ENCODE measurements at places on chromosomes 5 and 9.

GRCh38 chr5:158344376-158344775, 485.4 kb upstream of the CLINT1 start:
- DNase-seq, result no peak

- DNase-seq, result no peak
Measured at GRCh38 chr5:166768536-166768935, 1522.9 kb upstream of the WWC1 start.

DNA sequence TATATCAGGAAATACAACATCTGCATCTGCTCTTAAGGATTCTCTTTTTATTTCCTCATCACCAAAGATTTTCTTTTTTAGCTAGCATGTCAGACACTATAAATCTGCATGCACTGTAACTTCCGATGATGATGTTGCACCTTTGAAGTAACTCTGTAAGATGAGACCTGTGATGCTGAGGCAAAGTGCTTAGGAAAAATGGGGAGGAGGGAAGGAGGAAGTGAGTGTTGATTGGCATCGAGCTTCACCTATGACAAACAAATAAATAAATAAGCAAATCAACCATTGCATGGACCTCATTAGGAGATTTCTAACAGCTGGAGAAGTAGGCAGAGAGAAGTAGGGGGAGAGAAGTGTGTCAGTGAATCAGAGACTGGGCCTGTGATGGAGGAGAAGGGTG, 52.6 kb downstream of the ENC1 start:
- no peak for DNase-seq

DNA sequence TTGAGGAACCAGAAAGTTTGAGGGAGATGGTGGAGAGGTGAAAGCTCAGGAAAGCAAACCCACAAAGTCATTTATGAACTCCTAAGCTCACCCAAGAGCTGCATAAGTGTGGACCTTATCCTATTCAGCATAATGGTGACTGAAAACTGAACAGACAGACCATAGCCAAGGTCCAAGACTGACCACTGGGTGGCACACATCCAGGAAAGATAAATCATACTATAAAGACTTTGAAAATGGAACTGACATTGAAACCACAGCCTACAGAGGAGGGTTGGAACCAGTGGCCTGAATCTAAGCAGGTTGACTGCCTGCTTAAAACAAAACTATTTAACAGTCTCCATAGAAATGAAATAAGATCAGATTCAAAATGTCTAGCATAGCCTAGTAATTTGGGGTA, 121.0 kb upstream of the RGS7BP start:
- peak; percentile 51 for DNase-seq

GRCh38 chr9:11319538-11319937, 706.7 kb upstream of the PTPRD start:
- peak; percentile 93 for DNase-seq

DNA sequence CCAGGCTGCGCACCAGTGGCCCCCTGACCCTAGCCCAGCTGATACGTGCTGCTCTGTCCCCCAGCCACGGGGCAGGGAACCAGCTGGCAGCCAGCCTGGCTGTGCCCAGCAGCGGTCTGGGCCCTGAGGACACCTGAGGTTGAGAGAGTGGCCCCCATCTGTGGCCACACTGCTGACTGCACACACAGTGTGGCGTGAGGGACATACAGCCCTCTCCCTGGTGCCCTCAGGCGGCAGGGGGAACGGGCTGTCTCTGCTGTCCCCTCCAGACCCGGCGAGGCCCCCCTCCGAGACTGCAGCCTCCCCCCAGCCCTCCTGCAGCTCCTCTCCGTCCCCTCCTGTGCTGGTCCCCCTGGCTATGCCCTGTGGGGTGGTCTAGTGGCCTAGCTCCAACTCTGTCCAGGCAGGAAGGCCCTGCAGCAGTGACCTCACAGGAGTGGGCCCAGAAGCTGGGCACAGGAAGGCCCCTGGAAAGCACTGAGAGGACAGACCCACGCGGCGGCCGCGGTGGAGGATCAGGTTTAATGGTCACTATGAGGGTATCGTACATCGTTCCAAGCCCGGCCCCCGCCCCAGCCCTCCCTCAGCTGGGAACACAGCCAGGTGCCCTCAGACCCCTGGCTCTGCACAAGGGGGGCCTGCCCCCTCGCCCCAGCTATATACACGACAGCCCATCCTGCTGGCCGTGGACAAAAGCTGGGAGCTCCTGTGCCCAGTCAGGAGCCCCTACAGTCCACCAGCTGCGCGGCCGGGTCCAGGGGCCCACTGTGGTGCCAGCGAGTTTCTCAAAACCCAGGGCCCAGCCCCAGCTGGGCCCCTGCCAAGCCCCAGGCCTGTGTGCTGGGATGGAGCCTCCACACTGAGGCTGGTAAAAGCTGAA, 6.8 kb upstream of the ENTPD8 start:
- DNase-seq, result no peak

DNA sequence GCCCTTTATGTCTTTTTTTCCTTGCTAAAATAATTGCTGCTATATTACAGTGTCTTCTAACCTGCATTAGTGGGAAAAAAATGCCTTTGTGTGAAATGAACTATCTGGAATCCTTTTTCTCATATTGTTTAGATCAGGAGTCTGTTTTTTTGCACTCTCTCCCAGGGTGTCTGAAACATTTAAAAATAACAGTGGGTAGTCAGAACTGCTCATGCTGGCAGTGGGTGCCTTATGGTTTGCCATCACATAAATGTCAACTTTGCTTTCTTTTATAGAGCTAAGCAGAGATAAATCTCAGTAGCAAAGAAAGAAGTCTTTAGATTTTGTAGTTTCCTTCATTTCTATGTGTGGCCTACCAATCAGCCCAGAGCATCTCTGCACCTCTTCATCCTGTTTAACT, 347.8 kb upstream of the RGMB start:
- no peak for DNase-seq

DNA sequence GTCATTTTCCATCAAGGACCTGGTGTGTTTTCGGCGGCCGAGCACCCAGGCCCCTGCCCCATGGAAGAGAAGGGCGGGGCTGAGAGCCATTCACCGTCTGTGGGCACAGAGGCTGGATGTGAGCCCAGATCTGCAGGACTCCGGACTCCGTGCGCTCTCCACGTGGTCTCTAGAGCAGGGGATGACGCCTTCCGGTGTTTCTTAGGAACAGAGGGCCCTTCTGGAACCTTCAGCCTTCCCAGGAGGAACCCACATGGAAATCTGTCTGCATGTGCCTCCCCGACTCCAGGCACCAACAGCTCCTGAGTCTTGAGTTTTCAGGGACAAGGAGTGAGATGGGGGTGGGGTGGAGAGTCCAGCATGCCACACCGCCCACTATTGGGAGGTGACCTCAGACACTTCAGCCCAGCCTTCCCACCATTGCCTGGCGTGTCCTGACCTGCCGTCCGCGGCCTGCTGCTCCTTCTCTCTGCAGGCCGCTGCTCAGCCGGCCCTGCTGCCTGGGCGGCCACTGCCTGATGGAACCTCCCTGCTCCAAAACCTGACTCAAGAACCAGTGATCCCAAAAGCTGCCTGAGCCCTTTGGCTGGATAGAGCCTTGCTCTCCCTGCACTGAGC, 2.4 kb upstream of the RXRA start:
- DNase-seq, result no peak

DNA sequence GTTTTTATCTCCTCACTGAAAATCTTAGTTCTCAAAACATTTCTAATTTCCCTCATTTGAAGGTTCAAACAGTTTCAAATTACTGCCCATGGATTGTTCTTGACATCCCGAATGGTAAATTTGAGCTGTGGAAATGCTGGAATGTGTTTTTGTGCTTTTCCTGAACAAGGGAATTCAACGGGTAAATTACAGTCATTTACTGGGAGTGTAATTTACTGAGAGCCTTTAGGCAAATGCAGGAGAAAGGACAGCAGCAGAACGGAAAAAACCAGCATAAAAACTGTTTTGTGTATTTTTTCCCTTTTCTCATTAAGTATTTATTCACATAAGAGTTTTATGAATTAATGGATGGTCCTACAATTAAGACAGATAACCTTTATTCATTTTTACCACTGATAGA, 139.2 kb downstream of the PBX3 start:
- DNase-seq, result peak; percentile 8

DNA sequence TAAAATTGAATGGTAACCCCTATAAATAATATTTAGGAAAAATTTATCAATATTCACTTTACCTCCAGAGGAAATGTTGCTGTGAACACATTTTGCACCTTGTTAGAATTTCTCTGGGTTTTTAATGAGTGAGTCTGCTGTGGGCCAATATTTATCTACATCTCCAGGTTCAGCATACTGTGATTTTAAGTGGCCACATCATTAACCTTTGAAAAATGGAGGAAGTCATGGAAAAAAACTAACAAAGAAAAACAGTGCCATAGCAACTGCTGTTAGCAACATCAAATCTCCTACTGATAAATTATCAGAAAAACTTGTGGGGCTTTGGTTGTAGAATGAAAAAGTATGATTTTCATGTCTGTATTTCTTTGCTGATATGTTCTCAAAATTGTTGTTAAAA, 55.0 kb downstream of the CD180 start:
- peak; percentile 42 for DNase-seq

GRCh38 chr9:5448016-5448415, 2.3 kb upstream of the CD274 start:
- DNase-seq, result no peak

DNA sequence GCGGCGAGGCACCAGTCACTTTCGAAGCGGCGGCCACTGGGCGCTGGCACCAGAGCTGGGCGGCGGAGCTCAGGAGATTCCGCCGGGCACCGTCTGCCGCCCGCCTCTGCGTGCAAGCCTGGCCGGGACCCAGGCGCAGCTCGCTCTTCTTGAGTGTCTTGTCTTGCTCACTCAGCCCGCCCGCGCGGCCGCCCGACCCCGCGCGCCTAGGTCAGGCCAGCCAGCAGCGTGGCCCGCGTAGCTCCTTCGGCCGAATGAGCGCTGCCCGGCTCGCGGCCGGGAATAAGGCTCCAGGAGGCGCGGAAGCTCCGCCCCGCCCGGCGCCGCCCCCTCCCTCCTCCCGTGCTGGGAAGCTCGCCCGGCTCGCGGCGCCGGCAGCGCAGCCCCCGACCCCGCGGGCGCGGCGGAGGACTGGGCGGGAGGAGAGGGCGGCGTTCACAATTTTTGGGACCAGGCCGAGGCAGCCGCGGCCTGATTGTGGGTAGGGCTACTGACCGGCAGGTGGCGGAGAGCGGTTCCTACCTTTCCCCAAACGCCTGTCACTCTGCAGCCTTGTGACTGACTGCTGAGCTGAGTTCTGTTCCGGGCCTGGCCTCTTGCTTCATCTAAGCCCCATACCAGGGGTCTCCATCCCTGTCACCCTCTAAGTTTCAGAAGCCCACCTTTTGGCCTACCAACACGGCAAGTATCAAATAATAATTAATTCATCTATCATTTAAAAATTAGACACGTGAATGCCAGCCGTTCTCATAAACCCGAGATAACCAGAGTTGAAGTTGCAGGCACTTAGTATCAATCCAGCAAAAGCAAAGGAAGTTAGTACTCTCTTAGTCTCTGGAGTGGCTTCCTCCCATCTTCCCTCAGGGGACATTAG, at the start of gene HBEGF:
Gene HBEGF (minus strand): TSS at position 256 of the 874 bp plus-strand sequence. CDS start 275 bp downstream, outside the sequence.
- peak; percentile 70 for DNase-seq

- DNase-seq, result no peak
Measured at GRCh38 chr5:3607541-3608181, 12.0 kb downstream of the IRX1 start.

GRCh38 chr9:86315078-86315477, 32.7 kb upstream of the ISCA1 start:
- DNase-seq, result no peak

GRCh38 chr5:174323878-174324281, 278.4 kb downstream of the NSG2 start:
- peak; percentile 3 for DNase-seq

DNA sequence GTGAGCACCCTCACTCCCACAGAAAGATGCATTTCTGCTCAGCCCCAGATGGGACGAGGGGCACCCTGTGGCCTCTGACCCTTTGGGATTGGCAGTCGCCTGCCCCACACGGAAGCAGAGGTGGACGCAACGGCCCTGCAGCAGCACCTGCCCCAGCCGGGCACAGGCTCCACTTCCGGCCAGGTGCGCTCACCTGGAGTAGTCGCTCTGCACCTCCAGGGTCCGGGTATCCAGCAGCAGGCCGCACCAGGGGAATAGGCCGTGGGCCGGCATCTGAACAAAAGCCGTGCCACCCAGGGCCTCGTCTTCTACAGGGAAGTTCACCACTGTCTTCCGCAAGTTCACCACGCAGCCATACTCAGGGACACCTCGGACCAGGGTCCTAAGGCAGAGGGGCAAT, 30.7 kb downstream of the TERT start:
- DNase-seq, result no peak

GRCh38 chr5:172666251-172666650, 25.2 kb downstream of the NEURL1B start:
- no peak for DNase-seq

GRCh38 chr5:3325201-3325971, 270.2 kb upstream of the IRX1 start:
- no peak for DNase-seq

GRCh38 chr9:127347831-127348776, 48.9 kb upstream of the SLC2A8 start:
- no peak for DNase-seq

DNA sequence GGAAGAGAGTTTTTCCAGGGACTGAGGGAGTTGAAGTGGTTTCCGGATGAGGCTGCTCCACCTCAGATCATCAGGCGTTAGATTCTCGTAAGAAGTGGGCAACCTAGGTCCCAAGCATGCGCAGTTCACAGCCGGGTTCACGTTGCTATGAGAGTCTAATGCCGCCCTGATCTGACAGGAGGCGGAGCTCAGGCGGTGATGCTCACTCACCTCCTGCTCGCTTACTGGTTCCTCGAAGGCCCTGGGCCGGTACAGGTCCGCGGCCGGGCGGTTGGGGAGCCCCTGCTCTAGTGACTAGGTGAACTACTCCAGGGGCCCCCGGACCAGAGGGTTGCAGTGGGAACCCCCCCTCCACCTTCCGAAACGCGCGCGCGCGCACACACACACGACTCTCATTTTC, 997 bp upstream of the RNF130 start:
- no peak for DNase-seq

DNA sequence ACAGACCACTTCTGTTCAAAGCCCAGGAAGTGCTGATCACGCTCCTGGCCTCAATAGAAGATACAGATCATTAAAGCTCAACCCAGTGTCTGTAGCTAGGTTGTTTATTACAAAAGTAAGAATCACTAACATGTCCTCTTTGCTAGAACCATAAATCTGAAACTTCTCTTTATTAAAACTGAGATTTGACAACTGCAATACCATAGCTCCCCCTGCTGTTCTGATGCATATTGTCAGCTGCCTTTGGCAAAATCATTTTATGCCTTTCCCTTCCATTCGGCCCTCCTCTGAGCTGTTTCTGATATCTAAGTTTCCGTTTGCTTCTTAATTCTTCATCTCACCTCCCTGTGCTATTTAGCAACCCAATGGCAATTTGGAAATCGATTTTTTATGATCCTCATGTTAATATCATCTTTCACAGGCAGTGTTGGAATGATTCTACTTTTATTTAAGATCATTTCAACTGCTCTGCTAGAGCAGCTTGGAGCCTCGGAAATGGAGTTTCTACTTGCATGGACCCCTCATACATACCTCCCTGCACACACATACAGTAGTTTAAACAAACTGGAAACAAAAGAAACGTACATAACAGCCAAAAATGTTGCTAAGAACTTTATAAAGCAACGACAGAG, 998.8 kb downstream of the MAT2B start:
- DNase-seq, result peak; percentile 18

DNA sequence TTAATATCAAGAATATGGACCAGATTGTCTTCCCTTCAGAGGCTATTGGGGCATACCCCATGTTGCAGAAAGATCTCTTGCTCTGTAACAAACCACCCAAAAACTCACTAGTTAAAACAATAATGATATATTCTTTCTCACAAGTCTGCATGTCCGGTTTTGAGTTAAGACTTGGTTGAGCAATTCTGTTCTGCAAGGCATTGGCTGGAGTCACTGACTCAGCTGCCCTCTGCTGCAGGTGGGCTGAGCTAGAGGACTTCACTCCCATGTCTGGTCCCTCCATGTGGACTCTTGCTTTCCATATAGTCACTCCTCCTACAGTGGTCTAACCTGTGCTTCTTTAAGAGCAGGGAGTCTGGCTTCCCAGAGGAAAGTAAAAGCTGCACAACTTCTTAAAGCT, 73.4 kb downstream of the ESM1 start:
- no peak for DNase-seq
